ENCODE measurements at places on chromosomes 16 and 17.

GRCh38 chr16:1006781-1007180 lies 25.2 kb downstream of the SOX8 start:
- DNase-seq: no peak
- no peak overlapping the region for H3K27ac ChIP-seq
- no peaks in the 10 kb centered on the region for H3K36me3 ChIP-seq

GRCh38 chr17:32285306-32285705 lies 19.7 kb downstream of the RHBDL3 start:
- DNase-seq: no peak
- no peak overlapping the region for H3K27ac ChIP-seq
- peaks cover 73% of the 10 kb centered on the region for H3K27me3 ChIP-seq
- H3K36me3 ChIP-seq: no peaks in the 10 kb centered on the region
- H3K4me3 ChIP-seq: no peak overlapping the region

- H3K4me3 ChIP-seq: no peak overlapping the region
- H3K4me1 ChIP-seq: no peaks in the 10 kb centered on the region
- H3K36me3 ChIP-seq: no peaks in the 10 kb centered on the region
- no peaks in the 10 kb centered on the region for H3K27me3 ChIP-seq
Observed at GRCh38 chr16:13631213-13631767, 288.7 kb upstream of the ERCC4 start.

DNA sequence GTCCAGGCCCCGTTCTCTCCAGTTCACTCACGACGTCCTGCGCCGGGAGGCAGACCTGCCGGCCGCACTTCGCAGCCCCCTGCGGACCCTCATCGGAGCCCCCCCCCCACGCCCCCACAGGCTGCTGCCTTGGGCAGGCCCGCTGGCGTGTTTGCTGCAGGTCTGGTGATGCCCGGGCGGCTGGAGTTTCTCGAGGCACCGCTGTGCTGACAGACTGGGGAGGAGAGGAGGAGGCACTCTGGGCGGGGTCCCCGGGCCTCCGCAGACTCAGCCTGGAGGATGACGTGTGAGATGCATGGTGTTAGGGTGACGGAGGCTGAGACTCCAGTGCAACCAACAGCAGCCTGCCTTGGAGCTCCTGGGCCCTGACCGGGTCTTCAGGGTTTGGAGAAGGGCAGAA lies 24.1 kb downstream of the BAIAP2 start:
- peaks cover 5% of the 10 kb centered on the region for H3K27me3 ChIP-seq
- no peak overlapping the region for H3K27ac ChIP-seq
- peaks cover 42% of the 10 kb centered on the region for H3K4me1 ChIP-seq
- no peak overlapping the region for H3K4me3 ChIP-seq

- peaks cover 4% of the 10 kb centered on the region for H3K27me3 ChIP-seq
- DNase-seq: no peak
- H3K36me3 ChIP-seq: peaks cover 8% of the 10 kb centered on the region
- no peak overlapping the region for H3K4me3 ChIP-seq
- H3K4me1 ChIP-seq: peaks cover 46% of the 10 kb centered on the region
Observed at GRCh38 chr16:27620541-27620940, 70.6 kb downstream of the KATNIP start.
